ENCODE measurements at places on chromosomes 1 and 21.

DNA sequence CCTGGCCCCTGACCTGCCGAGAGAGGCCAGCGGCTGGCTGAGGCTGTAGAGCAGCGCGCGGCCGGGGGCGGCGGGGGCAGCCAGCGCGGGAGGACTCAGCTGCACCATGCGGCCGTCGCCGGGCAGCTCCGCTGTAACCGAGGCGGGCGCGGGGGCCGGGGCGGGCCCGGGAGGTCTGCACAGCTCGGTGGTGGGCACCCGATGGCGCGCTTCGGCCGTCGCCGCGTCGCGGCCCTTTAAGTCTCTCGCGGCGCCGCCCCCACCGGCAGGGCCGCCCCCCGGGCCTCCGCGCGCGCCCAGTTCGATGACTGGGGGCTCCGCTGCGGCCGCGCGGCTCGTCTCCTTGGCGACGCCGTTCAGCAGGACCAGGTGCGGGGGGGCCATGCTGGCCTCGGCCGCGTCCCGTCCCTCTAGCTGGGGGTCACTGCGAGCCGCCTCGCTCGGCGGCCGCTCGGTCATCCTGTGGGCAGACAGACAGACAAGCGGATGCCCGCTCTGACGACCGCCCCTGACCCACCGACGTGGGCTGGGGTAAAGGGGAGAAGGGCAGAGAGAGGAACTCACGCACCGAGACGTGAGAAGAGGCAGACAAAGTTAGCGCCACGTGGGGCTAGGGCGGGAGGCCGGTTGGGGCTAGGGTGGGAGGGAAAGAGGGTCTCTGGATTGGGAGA lies 6.5 kb downstream of the TAL1 start:
- no peak for DNase-seq

DNA sequence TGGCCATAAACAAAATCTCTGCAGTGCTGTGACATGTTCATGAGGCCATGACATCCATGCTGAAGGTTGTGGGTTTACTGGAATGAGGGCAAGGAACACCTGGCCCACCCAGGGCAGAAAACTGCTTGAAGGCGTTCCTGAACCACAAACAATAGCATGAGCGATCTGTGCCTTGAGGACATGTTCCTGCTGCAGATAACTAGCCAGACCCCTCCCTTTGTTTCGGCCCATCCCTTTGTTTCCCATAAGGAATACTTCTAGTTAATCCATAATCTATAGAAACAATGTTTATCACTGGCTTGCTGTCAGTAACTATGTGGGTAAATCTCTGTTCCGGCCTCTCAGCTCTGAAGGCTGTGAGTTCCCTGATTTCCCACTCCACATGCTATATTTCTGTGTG lies 28.9 kb upstream of the ABCD3 start:
- DNase-seq = no peak

GRCh38 chr1:101000131-101000873 lies 25.3 kb downstream of the DPH5 start:
- no peak for DNase-seq

- DNase-seq = no peak
Measured at GRCh38 chr1:3747522-3747848, 4.8 kb upstream of the CCDC27 start.

DNA sequence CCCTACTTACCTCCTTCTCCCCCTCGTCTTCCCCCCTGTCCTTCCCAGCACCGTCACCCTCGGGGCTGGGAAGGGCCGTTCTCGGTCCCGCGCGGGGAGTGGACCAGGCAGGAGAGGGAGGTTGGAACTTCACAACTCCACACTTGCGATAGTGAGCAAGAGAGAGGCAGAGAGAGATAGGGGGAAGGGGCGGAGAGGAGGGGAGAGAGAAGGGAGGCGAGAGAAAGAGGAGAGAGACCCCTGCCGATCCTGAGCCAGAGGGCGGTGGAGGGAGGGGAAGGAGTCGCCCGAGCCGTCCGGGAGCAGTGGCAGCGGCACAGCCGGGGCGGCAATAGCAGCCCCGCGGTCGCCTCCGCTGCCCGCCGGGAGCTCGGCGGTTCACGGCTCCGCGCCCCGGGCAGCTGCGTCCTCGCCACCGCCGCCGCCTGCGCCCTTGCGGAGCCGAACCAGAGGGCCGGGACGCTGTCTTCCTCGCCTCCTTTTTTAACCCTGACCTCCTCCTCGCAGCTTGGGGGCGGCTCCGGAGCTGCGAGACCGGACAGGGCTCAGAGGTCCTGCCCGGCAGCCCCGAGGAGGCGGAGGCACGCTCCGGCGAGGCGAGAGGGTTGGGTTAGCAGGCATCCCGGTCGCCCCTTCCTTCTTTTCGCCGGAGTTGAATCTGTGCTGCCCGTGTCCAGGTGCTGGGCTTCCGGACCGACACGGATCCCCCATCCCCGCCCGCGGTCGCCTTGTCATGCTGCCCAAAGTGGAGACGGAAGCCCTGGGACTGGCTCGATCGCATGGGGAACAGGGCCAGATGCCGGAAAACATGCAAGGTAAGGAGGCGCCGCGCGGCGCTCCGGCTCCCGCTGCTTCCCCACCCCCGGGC lies 11.7 kb downstream of the NR5A2 start:
- DNase-seq = peak; percentile 52

DNA sequence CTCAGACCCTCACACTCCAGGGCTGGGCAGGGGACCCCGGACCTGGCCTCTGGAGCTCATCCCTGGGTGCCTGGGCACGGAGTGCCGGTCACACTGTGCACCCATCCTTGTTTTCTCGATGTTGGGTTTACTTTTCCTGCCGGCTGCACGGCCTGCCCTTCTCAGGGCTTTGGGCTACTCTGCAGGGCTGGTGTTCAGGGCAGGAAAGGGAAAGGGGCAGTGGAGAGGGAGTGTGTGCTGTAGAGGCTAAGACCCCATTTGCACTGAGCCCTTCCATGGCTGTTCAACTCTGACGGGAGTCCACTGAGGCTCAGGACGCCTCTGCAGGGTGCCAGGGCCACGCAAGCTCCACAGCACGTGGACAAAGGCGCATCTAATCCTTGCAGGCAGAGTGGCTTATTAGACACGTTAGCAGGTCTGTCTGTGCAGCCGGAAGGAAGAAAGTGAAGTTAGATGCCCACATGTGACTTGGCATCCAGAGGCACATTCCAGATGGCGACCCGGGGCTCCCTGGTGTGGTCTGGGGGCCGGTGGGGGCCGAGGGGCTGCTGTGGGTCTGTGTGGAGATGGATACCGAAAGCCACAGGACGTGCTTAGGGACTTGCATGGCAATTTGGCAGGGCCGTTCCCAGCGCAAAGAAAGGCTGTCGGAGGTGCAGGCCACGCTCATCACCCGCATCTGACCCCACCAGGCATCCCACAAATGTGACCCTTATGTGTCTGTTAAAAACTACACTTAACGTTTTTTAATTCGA lies 33.6 kb downstream of the COL18A1 start:
- no peak for DNase-seq

GRCh38 chr1:4962836-4963235 lies 308.4 kb downstream of the AJAP1 start:
- DNase-seq = no peak

- no peak for DNase-seq
Measured at GRCh38 chr1:179129702-179130473, 48.0 kb downstream of the TOR3A start.

DNA sequence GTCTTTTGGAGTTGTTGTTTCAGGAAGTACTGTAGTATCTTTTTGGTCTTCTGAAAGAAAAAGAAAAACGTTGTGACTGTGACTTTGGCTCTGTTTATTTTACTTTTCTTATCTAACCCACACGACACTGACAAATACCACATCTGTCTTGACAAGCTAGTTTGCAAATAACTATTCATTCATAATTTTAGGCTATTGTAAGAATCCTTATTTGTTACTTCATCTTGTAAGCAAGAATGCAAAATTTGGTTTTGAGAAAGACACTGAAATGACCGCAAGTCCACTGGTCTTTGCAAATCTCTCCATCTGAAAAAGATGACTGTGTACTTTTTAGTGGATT lies 12.7 kb downstream of the TGFB2 start:
- no peak for DNase-seq

GRCh38 chr1:194252199-194252598 lies 1065.8 kb upstream of the B3GALT2 start:
- DNase-seq = no peak

GRCh38 chr1:10242135-10242534 lies 31.8 kb downstream of the KIF1B start:
- DNase-seq = no peak

DNA sequence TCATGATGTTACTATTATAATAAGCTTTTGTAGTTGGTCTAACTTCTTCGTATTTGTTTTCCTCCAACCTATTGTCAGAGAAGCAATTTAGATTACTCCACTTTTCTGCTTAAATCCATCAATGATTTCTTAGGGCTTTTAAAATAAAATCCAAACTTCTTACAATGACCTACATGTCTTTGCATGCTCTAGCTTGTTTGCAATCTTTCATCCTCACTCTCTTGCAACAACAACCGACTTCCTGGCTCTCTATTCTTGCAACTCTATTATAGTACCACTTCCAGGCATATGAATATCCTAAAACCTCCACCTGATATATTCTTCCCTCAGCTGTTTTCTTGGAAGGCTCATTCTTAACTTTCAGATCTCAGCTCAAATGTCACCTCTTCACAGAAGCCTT lies 1288.7 kb downstream of the PLA2G4A start:
- DNase-seq = no peak

DNA sequence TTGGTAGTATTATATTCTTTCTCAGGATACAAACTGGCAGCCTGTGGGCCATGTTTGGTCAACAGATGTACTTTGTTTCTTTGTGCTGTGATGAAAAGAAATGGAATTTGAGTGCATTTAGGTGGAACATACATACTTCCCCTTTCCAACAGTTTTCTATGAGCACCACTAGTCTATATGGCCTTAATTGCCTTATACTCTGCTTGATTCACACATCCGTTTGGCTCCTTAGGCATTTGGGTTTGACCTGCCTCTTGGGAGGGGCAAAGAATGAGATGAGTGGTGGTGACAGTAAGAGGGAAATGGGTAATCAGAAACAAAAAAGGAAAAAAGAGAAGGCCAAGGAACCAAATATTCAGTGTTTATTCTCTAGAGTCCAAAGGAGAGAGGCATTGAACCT lies 17.0 kb downstream of the CFAP126 start:
- DNase-seq = no peak

DNA sequence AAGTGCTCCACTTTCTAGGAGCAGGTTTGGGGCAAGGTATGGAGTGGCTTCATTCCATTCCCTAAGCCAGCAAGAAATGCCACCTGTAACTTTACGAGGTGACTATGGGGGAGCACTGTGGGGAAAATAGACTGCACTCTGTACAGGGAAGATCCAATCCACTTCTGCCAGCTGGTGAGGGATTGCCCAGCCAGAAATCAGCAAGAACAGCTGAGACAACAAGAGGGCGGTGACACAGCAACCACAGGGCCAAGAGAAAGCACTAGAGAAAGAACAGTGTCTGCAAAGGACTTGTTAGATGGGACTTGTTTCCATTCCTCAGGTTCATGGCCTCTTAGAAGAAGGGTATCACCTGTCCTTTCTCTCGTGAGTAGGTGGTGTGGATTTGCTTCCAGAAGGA lies 19.6 kb downstream of the CAPN8 start:
- DNase-seq = no peak

DNA sequence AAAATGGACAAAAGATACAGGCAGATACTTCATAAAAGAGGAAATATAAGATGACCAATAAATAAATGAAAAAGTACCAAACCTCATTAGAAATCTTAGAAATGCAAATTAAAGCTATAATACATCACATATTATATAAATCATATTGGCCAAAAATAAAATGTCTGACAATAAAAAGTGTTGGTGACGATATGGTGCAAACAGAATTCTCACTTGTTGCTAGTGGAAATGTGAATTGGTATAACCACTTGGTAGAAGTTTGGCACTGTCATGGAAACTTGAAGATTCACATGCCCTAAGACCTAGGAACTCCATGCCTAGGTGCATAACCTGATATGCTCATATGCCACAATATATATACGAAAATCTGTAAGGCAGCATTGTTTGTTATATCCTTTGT lies 4.4 kb upstream of the TLR5 start:
- no peak for DNase-seq

DNA sequence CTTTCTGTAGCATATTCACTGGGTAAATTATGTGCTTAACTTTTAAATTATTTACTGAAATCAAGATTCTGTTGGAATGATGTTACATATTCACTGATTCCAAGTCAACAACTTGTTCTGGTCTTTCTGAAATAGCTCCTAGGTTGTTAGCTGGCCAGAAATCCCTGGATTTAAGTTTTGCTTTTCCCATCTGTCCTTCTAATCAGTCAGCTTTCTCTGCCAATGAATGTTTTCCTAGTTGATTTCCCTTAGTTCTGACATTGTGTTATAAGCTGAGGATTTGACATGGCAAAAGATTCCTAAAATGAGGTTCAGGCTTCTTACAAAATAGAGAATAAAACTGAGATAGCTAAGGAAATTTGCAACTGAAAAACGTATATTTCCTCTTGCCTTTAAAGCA lies 1479.6 kb downstream of the MRPL39 start:
- no peak for DNase-seq

DNA sequence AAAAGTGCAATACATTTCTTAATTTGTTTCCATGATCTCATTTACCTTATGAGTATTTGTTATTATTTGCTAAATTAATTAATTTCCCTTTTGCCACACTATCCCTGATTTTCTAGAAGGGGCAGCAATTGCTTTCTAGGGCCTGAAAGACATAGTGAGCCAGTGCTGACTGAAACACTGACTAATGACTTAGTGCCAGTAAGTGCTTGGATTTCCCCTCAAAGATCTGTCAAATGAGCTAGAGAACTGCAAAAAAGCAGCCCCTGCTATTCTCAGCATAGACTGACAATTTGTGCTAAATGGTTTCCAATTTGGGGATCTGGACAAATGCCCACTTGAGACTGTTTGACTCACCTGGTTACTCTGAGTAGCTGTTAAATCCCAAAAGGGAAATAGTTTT lies 35.6 kb upstream of the USH2A start:
- DNase-seq = no peak

DNA sequence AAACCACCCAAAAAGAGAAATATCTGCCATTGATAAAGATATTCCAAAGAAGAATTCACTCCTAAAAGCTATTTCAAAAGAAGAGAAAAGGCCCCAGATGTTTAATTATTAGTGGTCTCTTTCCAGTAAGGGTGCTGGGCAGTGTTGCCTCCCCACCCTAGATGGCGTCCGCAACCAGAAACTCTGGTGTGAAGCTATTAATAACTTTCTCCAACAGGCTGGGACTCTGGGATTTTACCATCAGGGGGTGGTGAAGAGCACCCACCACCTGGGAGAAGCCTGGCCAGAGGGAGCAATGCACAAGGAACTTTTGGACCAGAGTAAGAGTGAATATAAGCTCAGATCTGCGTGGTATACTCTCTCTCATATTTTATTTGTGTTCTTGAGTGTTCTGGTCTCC lies 115.4 kb upstream of the TIAM1 start:
- no peak for DNase-seq

- no peak for DNase-seq
Measured at GRCh38 chr1:230808281-230808872, 59.9 kb downstream of the C1orf198 start.

DNA sequence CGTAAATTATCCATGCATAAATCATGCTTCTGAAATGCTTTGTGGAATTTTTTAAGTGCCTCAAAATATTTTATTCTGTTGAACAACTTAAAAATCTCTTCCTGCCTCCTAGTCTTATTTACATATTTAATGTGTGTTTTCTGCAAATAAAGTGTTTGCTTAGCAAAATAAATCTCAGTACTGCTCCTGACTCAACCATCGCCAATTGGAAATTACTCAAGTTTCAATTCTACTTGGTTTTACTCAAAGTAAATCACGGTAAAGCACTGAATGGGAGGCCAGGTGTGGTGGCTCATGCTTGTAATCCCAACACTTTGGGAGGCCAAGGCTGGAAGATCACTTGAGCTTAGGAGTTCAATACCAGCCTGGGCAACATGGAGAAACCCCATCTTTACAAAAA lies 152.2 kb upstream of the NR5A2 start:
- DNase-seq = no peak
